Non-pigmented ciliary epithelial cell (primary cell): ENCODE measurements at places on chromosomes 5 and 9.
A peak's percentile ranks its signal among the peaks of the same experiment; 100 is the strongest.

- DNase-seq, result no peak
Measured at GRCh38 chr5:68287976-68288706, 72.6 kb downstream of the PIK3R1 start.

DNA sequence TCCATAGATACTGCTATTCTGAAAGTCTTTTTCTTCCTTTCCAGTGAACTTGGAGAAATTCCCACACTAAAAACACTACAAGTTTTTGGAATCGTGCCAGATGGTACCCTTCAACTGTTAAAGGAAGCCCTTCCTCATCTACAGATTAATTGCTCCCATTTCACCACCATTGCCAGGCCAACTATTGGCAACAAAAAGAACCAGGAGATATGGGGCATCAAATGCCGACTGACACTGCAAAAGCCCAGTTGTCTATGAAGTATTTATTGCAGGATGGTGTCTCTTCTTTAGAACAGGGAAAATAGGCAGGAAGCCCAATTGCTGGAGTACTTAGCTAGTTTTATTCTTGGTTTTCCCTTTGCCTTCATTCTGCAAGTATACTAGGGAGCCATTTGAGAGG is 29.9 kb downstream of the SKP2 start:
- no peak for DNase-seq

GRCh38 chr5:6162175-6162574 is 216.2 kb downstream of the MED10 start:
- DNase-seq, result no peak

- no peak for DNase-seq
Measured at GRCh38 chr9:126366366-126367011, 39.9 kb downstream of the MVB12B start.

- no peak for DNase-seq
Measured at GRCh38 chr5:39580702-39581453, 156.1 kb upstream of the DAB2 start.

GRCh38 chr5:129118405-129118804 is 23.9 kb downstream of the ISOC1 start:
- DNase-seq, result no peak

GRCh38 chr9:15697446-15697851 is 144.6 kb downstream of the CCDC171 start:
- DNase-seq, result peak; percentile 34

DNA sequence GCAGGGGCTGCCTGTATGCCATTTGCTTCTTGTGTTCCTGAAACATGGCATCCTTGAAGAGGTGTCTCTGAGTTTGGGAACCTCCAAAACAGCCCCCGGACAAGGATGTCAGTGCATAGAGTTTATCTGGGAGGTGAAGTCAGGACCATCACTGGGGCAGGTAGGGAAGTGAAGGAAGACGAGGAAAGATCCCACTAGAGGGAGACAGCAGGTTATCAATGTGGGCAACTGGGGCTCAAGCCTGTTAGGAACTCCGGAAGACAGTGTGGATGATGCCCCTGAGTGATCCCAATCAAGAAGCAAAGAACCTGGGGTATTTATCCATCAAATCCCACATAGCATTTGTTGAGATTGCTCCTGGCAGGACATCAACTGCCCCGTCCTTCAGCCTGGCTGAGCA is 233.1 kb downstream of the AGTPBP1 start:
- no peak for DNase-seq

DNA sequence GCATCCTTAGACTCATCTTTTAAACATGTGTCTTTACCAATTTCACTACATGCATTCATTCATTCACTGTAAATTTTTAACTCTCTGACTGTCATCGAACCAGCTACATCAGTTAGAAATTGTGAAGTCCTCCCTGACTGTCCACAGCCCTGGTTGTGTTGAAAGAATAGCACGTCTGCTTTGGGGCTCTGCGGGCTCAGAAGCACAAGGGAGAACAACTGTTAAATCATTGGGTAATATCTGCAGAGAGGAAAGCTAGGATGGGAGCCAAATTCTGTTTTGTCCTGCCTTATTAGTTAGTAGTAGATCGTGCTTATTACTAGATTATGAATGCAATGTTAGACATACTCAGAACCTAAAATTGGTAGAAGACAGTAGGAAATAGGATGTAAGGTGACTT is 26.3 kb upstream of the FAM120AOS start:
- DNase-seq, result no peak

- no peak for DNase-seq
Measured at GRCh38 chr5:150641824-150642566, 1.5 kb downstream of the SYNPO start.

DNA sequence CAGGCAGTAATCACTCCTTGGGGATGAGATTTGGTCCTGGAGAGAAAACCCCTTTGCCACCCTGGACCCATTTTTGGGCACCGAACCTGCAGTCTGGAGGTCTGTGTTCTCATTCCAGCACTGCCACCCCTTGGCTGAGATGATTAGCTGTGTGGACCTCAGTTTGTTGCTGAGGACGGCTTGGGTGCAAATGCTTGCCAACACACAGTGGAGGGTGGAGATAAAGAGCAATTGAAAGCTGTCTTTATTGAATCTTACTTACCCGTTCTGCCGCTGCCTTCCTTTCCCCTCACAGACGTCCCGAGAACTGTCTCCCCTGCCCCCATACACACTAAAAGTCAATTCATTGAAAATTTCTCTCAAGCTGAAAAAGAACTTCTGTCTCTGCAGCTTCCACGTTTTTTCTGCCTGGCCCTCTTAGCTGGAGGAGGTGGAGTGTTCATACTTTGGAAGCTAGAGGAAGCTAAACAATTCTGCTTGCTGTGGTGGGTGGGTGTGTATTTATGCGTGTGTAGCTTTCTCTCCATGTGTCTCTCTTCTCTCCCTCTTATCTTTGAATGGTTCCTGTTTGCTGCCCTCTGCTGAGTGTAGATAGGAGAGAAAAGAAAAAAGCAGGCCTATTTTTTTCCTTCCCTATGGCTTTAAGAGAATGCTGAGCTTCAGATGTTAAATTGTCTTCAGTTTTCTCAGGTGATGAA is 6.6 kb downstream of the GALNT10 start:
- DNase-seq, result no peak

GRCh38 chr5:91007780-91008402 is 375.2 kb downstream of the ARRDC3 start:
- no peak for DNase-seq

DNA sequence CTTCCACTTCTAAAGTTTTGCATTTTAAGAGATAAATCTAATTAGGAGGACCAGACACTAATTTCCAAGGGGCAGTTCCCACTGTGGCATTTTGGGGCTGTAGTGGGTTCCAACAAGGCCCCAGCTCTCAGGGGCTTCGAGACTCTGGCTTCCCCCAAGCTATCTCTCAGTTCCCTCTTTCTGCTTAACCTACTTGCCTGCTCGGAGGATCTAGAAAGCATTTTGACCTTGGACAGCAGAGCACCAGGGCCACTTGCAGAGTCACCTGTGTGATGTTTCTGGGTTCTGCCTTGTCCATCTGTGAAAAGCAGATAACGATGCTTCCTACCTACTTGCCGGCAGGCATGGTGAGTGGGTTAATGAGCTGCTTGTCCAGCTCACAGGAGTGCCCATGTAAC is 175.4 kb downstream of the MED10 start:
- no peak for DNase-seq

GRCh38 chr9:109912726-109913460 is 132.9 kb downstream of the PALM2AKAP2 start:
- no peak for DNase-seq

DNA sequence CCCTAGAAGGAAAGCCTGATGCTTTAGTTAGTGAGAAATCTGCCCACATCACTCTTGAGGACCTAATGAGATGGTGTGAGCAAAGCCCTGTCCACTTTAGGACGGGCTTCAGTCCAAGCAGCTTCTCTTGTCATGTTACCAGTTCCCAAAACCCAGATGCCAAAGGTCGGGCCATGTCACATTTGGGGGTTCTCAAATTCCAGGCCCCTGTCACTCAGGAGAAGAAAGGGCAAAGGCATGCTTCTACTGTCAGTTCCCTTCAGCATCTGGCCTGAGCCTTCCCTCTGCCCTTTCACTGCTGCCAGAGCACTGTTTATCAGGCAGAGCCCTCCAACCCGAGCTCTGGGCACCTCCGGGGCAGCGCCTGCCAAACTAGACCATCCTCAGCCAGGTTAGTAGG is 556.0 kb downstream of the BNC2 start:
- DNase-seq, result no peak

DNA sequence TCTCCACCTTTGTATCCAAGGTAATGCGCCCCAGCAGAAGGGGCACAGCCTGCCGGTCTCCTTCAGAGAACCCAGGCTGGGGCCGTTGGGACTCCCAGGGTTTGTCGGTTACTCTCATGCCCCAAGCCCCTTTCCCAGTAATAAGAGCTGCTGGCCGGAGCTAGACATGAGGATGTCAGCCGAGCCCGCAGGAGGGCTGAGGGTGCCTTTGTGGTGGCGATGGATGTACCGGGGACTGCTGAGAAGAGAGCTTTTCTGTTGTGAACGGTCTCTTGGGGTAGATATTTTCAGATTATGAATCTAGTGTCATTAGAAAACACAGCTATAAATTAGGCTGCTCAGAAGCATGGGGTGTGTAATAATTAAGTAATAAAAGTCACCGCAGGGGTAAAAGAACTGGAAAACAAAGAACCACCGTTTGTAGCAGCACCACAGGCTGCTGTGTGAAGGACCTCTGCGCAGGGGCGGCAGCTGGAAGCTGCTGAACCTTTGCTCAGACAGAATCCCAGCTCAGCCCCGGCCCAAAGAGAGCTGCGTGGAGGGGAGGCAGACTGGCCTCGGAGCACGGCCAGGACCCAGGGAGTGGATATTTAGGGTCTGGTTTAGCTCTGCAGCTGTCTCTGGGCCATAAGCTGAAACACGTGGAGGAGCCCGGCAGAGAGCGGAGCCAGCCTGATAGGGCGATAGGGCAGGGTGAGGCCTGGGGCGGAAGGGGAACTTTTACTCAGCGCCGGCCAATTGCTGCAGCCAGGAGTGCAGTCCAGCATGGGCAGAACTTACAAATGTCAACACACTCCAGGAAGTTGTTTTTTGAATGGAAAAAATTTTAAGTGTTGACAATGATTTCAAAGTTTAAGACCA is 50.5 kb upstream of the BARHL1 start:
- DNase-seq, result no peak

GRCh38 chr5:84118551-84118950 is 266.1 kb downstream of the EDIL3 start:
- no peak for DNase-seq

DNA sequence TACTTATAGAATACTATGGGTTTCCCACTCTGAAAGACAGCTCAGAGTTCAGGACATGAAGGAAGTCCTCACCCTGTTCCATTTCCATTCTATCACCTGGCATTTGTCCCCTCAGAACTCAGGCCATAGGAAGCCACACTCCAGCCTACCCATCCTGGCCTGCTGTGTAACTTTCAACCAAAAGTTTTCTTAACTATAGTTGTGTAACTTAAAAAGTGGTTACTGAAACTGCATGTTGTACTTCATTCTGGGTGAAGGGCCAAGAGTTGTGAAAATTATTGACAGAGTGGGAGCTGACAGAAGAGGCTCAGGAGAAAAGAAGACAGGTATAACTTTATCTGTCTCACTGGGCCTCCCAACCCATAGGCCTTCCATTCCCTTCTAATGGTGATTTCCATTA is 212.5 kb downstream of the RAB3C start:
- no peak for DNase-seq

- no peak for DNase-seq
Measured at GRCh38 chr5:178207183-178207916, 3.0 kb downstream of the HNRNPAB start.

DNA sequence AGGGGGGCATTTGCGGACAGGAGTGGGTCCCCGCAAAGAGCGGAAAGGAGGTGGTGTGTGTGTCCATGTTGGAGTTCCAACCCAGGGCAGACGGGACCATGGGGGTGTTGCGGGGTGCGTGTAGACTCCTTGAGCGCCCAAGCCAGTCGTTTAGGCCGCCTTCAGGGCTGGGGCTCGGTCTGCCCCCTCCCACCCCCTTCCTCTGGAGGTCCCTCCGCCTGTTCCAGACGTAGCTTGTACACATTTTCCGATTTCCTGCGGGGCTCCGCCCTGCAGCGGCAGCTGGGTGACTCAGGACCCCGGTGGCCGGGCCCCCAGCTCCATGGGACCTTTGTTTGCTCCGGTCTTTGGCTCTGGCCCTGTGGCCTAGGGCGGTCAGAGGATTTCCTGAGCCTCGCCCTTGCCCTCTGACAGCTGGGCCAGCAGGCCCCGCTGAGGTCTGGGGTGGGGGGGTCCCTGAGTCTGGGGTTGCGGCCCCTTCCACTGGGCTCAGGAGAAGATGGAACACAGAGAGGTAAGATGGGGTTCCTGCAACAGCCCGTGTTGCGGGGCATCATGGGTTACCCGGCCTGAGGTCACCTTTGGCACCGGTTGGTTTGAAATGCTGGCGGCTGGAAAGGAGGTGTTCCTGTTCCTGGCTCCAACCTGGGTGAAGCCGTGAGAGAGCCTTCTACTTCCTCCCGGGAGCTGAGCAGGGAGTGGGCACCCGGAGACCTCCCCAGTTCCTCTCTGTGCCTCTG is 1.5 kb downstream of the PKN3 start:
- DNase-seq, result no peak

DNA sequence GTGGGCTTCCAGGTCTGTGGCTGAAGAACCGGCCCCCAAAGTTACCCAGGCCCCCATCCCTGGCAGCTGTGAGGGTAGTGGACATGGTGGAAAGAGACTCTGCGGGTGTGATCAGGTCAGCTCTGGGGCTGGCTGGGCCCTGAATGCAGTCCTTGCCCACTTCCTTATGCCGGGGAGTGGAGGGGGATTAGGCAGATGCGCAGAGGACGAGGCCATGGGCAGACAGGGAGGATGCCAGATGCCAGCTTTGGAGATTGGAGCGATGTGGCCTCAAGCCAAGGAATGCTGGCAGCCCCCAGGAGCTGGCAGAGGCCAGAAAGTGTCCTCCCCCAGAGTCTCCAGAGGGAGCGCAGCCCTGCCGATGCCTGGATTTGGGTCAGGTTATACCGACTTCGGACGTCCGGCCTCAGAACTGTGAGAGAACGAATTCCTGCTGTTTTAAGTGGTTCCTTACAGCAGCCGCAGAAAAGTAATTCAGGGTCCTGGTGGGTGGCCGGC is 69.8 kb downstream of the ADAMTS2 start:
- no peak for DNase-seq

DNA sequence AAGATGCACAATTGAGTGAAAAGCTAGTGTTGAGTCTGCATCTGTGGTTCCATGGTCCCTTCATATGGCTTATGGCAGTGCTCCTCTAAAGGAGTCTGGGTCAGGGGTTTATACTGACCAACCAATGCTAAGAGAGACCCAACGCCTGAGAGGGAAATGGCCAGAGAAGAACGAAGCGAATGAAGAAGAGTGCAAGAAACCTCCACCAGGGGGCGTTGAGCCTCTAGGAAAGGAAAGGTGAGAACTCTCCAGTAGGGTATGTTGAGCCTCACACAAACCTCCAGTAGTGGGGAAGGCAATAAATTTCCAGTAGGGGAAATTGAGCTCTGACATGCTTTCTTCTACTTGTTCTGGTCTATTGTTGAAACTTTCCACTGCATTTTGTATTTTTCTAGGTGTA is 470.6 kb downstream of the PRDM9 start:
- no peak for DNase-seq

DNA sequence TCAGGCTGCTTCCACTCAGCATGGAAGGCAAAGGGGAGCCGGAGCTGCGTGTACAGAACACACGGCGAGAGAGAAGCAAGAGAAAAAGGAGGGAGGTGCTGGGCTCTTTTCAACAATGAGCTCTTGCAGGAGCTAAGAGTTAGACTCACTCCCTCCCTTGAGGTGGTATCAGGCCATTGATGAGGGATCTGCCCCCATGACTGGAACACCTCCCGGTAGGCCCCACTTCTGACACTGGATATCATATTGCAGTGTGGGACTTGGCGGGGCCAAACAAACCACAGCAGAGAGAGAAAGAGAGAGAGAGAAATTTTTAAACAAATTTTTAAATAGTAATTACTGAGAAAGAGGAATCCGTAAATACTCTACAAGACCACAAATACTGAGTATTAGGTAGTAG is 182.2 kb downstream of the TRIO start:
- no peak for DNase-seq

- DNase-seq, result no peak
Measured at GRCh38 chr5:126271141-126271540, 152.1 kb upstream of the GRAMD2B start.
